ENCODE measurements at places on chromosomes 7 and 10.

DNA sequence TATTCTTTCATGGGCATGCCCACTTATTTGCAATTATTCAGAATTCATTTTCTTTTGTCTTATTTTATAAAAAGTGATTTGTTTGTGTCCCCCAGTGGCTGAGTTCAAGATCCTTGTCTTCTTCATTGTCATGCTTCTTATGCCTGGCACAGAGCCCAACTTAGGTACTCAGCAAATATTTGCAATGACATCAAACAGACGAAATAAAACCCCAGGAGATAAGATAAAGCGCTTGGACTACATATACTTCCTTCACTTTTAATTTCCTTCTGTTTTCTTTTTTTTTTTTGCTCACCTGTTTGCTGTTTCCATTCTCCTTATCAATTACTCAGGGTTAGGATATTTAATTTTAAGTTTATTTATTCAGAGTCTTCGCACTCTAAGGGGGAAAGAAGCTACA, 225.0 kb downstream of the SDHAF3 start:
- DNase-seq: no peak

DNA sequence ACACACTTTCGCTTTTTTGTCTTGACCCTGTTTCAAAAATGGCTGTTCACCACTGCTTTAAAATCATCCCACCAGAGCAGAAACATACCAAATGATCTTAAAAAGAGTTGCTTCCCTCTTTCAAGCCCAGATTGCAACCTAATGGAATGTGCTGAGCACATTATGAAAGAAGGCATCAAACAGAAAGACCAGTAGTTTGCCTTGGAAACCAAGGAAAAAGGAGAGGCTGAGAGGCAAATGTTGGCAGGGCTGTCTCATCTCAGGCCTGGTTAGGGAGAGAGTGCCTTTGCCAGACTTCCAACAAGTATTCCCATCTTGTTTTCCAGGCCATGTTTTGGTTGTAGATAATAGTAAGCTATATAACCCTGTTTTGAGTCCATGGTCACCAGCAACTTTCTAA, 64.3 kb downstream of the ABCB4 start:
- no peak for DNase-seq

- no peak for DNase-seq
These were observed 15.9 kb upstream of the KCNIP2 start for GRCh38 chr10:101859530-101859929.

DNA sequence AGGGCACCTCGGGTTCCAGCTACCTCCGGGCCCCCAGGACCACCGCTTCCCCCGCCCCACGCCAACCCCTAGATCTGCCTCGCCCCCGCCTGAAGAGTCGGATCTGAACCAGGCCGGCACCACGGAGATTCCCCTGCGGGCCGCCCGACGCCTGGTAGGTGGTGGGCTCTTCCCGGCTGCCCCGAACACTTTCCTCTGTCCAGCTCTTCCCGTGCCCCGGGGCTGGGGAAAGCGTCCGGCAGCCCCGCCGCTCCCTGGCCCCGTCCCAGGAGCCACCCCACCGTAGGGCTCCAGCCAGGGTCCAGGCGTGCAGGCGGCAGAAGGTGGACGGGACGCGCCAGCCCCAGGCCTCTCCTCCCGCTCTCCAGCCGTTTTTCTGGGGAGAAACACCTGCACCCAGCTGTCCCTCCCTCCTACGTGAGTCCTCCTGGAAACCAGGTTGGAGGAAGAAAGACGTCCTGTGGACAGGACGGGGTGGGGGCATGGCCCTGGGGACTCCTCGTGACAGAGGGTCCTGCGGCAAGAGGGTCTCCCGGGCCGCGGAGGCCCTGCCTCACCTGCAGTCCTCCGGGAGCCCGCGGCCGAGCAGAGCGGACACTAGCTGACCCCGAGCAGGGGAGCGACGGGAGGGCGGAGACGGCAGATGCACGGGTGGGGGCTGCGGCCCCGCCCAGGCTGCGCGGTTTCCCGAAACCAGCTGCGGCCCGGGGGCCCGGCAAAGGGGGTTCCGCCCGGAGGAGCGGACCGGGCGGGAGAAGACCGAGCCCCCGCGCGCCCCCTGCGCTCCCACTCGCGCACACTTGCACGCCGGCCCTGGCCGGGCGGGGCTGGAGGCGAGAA, at the start of gene TMEM176B:
Gene TMEM176B (minus strand): TSS at position 624 of the 840 bp plus-strand sequence. CDS start 3,795 bp downstream, outside the sequence.
- DNase-seq: peak; percentile 17

DNA sequence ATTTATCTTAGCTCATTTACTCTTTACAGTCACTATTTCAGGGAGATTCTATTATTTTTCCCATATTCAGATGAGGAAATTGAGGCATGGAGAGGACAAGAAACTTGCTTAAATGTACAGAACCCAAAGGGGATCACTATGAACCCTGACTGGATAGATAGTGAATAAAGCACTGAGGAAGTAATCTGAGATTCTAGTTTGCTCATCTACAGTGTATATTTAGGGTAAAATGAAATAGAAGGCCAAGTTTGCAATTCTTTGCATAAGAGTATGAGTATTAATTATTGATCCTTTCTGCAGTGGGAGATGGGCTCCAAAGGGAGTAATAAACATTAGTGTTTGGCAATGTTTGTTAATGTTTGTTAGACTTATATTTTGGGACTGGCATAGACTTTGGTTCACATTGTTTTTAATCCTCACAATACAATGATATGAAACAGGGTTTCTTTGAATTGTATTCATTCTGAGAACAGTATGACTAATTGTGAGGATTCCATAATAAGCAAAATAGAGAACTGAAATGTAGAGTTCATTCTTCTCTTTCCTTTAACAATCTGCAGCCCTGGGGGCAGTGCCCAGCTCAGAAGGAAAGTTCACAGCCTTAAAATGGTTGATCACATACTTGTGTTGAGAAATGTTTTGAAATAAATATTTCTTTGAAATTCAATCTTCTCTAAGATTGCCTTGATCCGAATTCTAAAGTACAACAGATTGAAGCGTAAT, 131.0 kb upstream of the ZNF804B start:
- no peak for DNase-seq

- DNase-seq: no peak
These were observed 82.1 kb downstream of the MTERF1 start for GRCh38 chr7:91798425-91798824.

DNA sequence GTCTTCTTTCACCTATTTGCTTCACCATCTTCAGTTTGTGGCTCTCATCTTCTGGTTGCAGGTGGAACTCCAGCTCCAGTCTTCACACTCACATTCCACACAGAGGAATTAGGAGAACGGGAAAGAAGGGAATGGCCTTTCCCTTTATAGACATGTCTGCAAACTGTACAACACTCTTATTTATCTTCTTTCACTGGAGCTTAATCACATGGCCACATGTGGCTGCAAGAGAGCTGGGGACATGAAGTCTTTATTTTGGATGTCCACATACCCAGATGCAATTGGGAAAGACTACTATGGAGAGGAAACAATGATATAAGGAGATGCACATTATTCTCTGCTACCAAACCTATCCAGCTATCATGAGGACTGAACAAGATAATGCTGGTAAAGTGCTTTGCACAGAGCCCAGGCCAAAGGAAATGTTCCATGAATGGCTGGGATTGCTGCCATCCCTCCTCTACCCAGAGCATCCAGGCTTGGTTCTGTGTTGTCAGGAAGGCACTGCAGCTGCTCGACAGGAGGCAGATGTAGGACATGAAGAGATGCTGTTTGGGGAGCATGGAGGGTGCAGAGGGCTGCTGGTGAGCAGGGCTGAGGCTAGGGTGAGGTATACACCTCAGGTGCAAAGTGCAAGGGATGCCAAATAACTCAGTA, 183.8 kb upstream of the TBX20 start:
- DNase-seq: no peak

- DNase-seq: no peak
These were observed 104.2 kb downstream of the ARID5B start for GRCh38 chr10:62005687-62006086.

- no peak for DNase-seq
These were observed 969 bp downstream of the SLC35G1 start for GRCh38 chr10:93894516-93895378.

DNA sequence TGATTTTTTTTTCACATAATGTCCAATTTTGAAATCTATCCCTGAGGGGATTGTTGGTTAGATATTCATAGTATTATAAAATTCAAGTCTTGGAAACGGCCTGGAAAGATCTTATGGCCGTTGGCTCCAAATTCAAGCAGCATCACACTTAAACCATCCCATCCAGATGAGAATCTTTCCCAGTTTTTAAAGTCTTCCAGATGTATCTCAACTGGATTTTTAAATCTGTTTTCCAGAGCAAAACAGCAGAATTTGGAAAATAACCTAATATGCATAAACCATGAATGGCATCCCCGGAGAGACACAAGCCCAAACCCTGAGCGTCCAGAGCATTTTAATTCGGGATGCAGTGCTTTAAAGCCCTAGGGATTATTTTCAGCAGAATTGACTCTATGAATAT, 208.2 kb upstream of the PRKCQ start:
- no peak for DNase-seq

DNA sequence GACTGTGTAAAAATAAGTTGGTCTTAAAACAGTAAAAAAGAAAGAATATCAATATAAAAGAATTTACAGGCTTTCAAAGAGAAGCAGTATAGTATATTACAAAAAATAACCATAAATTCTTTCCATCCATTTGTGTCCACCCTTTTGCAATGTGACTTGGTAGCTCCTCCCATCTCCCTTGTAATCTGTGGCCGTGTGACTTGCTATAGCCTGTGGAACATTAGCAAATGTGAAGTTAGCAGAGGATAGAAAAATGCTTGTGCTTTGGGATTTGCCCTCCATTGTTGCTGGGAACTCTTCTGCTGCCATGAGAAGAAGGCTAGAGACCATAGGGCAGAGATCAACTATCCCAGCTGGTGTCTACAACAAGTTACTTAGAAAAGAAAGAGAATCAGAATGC, 30.2 kb downstream of the KLHL7 start:
- DNase-seq: no peak

GRCh38 chr7:44534501-44534900, 6.6 kb downstream of the NPC1L1 start:
- no peak for DNase-seq

DNA sequence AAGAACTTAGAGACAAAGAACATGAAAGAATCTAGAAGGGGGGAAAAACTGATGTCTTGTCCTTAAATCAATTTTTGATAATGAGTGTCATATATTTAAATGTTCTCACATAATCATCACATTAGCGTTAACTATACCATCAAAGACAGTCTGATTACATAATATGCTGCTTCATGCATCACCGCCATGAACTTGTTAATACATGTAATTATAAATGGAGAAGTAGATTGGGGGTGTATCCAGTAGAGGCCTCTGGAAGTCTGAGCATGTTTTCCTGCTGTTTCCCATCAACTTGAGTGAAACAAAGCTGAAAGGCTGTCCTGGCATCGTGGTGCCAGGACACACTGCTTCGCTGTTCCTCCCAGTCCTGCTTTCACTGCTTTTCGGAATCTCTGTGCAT, 48.2 kb downstream of the PRLHR start:
- no peak for DNase-seq

DNA sequence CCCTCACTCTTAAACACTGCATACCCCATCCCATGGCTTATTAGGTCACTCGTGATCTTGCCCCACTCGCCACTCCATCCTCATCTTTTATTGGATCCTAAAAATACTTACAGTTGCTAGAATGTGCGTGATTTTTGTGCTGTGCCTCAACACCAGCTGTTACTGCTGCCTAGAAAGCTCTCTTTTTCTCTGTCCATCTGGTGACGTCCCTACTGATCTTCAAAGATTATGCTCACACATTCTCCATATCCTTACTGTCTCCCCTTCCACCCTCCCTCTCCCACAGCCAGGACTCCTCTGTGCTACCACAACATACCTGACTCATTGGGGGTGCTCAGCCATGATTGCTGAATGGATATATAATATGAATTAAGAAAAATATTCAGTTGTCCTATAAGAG, 42.0 kb downstream of the CDK6 start:
- no peak for DNase-seq

DNA sequence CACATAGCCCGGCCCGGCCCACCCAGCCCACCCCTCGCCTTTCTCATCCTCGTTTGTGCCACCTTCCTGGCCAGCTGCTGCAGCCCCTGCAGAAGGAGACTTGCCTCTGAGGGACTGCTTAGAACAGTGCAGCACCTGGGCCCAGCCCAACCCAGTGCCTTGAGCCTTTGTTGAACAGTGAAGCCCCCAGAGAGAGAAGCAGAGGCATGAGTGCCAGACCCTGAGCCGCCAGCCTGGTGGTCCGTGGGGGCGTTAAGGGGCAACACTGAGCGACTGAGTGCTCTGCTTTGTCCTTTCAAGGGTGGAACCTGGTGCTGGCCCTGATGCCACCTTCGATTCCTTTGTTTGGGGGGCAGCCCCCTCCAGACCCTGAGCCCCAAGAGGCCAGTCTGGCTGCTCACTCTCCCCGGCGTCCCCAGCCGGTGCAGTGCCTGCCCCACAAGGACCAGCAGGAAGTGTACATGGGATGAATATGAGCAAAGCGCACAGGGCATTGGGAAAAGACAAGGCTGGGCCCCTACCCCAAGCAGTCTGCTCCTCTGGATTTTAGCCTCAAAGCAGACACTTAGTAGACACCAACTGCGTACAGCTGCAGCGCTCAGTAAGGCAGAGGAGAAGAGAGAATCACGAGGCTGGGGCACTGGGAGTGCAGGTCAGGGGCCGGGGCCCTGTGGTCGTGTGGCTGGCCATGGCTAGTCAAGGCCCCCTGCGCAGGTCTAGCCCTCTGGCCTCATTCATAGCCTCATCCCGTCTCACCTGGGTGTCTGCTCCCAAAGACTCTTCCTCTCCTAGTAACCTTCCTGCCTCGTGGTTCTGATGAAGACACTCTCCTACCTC, 95.9 kb downstream of the RGS10 start:
- DNase-seq: no peak

GRCh38 chr7:96122746-96123145, 199.2 kb downstream of the SLC25A13 start:
- DNase-seq: no peak

GRCh38 chr10:95480102-95480900, 80.9 kb downstream of the SORBS1 start:
- DNase-seq: no peak

DNA sequence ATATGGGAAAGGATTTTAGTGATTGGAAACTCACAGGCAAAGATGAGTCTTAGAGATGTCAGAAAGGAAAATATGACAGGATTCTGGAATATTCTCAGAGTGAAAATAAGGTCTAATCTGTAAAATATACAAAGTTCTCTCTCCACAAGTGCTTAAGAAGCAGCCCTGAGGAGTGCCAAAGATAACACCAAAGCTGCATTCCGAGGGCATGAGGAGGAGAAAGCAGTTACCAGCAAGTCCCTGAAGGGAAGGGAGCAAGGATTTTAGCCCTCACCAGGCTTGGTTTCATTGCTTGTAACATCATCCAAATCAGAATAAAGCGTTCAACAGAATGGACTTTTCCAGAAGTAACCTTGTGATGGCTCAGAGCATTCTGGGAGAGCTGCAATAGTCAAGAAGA, 31.4 kb upstream of the DLX6 start:
- no peak for DNase-seq

DNA sequence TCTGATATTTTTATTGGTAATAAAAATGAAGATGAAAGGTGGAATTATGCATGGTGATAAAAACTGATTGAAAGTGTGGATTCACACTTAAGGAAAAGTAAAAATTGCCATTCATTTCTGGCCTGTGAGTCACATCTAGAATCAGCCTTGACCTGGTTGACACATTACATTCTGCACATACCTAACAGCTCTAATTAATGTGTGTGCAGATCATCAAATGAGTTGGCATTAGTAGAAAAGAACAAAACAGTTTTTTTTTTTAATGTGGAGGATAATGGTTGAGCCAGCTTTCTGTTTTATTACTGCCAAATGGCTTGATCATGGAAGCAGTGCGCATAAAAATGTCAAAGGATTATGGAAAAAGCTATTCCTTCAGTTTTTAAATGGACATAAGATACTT, 142.6 kb upstream of the TMEM196 start:
- DNase-seq: no peak

GRCh38 chr7:83649701-83650100, 762 bp upstream of the SEMA3E start:
- DNase-seq: no peak

- DNase-seq: no peak
These were observed 19.2 kb upstream of the IKZF1 start for GRCh38 chr7:50285269-50285668.
